H54 (cell line): ENCODE measurements at places on chromosomes 13 and 19.

- DNase-seq, result no peak
Measured at GRCh38 chr13:27678306-27679040, 56.8 kb downstream of the POLR1D start.

DNA sequence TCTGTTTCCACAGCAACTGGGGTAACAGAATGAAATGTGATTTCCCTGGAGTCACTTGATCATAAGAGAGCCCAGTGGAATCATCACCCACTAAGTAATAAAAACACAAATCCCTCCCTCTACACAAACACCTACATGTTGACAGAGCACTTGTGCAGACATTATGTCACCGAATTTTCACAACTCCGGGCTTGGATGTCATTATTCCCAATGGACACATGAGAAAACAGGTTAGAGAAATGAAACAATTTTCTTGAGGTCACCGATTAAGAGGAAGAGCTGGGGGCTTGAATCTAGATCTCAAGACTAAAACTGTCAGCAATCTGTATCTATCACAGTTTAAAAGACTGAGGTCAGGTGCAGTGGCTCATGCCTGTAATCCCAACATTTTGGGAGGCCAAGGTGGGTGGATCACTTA is 3.1 kb downstream of the XRCC1 start:
- DNase-seq, result no peak

GRCh38 chr19:47549261-47549862 is 23.6 kb downstream of the ZNF541 start:
- DNase-seq, result no peak

- no peak for DNase-seq
Measured at GRCh38 chr19:50419022-50419579, 363 bp downstream of the SPIB start.

- DNase-seq, result no peak
Measured at GRCh38 chr13:72507416-72508199, 219.8 kb downstream of the MZT1 start.

DNA sequence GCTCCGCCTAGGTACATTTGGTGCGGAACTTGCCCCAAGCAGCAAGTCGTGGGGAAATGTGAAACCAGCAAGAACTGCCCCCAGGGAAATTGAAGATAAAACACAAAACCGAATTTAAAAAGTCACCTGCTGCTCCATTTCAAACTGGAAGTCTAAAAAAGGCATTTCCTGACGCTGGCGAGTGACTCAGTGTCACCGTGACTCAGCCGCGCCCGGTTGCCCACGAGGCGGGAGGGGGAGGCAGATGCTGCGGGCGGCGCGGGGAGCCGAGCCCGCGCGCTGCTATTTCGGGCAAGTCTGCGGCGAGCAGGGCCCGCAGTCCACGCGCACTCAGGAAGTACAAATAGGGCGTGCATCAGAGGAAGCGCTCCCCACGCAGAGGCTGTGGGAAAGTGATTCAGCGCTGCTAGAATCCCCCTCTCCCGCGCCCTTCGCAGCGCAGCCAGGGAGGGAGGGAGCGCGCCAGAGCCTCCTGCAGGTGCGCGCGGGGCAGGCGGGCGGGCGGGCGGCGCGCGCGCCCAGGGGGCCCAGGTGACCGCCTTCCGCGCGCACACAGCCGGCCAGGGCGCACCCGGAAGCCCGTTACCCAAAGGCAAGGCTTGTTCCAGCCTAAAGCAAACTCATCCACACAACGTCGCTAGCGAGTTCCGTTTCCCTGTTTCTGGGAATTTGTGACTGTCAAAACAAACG is 168.8 kb downstream of the COL4A1 start:
- DNase-seq, result peak; percentile 97

DNA sequence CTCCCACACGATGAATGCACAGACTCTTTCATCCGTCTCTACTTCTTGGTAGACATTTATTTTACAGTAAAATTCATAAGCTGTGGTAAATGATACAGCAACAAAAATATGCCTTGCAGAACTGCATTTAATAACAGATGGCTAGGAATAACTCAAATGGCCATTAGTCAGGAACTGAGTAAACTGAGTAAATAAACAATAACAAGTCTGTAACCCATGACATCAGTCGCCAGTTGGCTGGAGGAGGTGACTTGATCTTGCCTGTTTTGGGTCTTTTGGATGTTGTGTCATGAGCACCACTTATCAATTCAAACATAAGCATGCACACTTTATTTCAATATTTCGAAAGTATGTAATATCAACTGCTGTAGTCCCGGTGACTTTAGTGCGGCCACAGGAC is 632.6 kb upstream of the ARGLU1 start:
- DNase-seq, result no peak

DNA sequence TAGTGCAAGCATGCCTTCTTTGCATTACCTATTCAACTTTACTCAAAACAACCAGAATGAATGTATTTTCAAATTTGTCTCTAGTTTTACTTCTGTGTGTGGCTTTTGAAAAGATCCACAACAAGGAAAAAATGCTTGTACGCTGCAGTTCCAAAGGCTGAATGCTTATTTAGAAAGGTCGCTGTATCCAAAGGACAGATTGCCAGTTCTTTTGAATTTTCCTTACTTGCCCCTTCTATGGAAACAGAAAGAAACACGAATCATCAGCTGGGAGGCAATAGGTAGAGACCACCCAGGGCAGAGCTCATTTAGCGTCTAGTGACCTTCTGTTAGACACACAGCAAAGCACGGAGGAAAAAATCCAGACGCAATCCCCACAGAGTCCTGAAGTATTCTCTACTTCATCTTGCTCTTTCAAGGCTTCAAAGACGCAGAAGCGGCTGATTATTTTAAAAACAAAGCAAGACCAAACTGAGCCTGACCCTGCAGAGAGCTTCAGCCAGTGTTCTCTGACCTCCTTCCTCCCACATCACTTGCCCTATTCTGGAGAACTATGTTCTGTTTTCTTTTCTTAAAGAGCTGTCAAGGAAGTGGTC is 674.6 kb upstream of the SGCG start:
- DNase-seq, result no peak

GRCh38 chr13:111152844-111153243 is 37.7 kb downstream of the ARHGEF7 start:
- no peak for DNase-seq
